ENCODE measurements at places on chromosomes 1 and 21.

- DNase-seq, result no peak
Observed at GRCh38 chr1:154327466-154328317, 2.4 kb downstream of the ATP8B2 start.

DNA sequence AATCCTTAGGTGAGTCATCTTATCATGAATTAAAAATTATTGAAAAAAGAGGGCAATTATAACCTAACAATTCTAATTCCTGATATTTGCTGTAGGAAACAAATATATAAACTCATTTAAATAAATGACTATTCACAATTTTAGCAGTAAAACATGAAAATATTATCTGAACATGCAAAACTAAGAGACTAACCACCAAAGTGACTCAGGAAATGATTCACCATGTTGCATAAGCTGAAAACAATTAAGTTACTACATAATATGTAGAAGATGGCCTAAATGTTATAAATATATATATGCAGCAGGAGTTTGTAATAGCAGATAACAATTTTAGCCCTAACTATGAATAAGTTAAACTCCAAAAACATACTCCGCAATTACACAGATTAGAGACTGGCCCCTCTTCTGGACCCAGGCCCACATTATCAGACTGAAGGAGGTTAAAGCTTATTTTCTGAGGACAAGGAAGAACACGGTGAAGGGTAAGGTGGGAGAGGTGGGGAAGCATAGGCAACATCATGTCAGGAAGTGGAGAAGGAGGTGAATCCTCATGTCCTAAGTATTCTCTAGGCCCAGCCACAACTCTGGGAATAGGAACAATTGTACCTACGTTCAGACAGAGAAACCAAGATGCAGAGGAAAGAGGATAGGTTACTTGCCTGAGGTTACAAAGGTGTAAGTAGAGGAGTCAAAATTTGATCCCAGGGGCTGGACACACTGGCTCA lies 15.6 kb upstream of the AIM2 start:
- no peak for DNase-seq

- DNase-seq, result no peak
Observed at GRCh38 chr1:7621334-7622219, 149.5 kb upstream of the VAMP3 start.

GRCh38 chr1:68016381-68016780 lies 34.0 kb downstream of the DIRAS3 start:
- no peak for DNase-seq

GRCh38 chr1:24463776-24464735 lies 38.6 kb upstream of the RCAN3 start:
- no peak for DNase-seq

DNA sequence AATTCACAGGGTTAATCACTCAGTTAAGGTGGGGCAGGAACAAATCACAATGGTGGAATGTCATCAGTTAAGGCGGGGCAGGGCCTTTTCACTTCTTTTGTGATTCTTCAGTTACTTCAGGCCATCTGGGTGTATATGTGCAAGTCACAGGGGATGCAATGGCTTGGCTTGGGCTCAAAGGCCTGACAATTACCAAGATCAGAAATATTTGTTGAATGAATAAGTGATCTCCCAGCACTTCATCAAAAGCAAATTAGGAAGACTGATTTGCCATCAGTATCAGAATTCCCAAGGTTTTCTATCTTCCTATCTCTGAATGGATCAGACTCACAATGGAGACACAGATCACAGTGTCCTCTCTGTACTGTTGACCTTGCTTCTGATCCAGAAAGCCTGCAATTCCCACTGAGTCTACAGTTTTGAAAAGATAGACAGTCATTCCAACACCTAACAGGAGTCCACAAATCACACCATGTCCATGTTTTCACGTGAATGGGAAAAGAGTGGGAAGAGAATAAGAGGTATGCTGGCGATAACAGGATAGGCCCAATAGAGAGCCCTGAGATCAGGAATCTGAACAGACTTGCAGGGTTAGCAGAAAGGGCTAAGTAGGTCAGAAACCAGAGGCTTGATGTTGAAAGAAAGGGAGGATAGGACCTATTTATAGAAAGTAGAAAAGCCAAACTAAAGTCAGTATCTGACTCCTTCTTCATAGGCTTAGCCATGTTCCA lies 75.3 kb downstream of the KCNK1 start:
- DNase-seq, result no peak

- DNase-seq, result no peak
Observed at GRCh38 chr1:212685429-212685828, 14.2 kb downstream of the BATF3 start.

- peak; percentile 43 for DNase-seq
Observed at GRCh38 chr1:211577819-211578639, 932 bp downstream of the SLC30A1 start.

DNA sequence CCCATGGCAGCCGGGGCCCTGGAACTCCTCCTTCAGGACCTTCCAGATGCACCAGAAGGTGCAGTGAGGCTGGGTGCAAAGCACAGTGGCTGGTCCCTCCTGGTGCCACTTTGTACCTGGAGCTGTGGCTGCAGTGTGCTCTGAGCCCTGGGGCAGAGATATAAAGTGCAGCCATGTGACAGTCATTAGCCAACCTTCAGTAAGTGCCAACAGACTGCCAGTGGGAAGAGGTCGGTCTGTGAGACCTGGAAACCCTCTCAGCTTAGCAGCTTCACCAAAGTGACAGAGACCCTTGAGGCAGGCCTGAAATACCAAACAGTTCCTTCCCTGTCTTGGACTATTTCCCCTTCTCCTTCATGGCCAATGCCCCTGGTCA lies 26.7 kb upstream of the NGF start:
- DNase-seq, result no peak

- DNase-seq, result no peak
Observed at GRCh38 chr1:14817223-14818170, 219.0 kb downstream of the KAZN start.

GRCh38 chr1:23816906-23817305 lies 8.3 kb downstream of the HMGCL start:
- DNase-seq, result no peak

- DNase-seq, result no peak
Observed at GRCh38 chr1:48937732-48938131, 161.0 kb upstream of the BEND5 start.

- DNase-seq, result peak; percentile 56
Observed at GRCh38 chr1:25796811-25797458, 3.1 kb upstream of the SELENON start.

DNA sequence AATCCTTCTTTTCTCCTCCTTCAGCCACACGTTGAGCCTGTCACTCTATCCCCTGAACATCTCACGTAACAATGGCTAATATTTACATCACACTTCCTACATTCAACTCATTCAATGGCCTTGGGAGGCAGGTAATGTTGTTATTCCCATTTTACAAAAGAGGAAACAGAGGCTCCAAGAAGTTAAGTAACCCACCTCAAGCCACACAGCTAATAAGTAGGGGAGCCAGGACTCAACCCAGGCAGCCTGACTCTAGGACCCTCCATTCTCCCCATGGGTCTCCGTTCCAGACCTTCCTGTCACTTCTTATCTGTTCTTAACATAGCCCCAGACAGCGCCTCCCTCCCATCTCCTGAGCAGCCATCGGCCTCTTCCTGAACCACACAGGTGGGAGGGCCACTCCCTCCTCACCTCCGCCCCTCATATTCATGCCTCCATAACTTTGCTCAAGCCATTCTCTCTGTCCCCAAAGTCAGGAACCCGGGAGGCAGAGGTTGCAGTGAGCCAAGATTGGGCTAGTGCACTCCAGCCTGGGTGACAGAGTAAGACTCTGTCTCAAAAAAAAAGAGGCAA lies 2.2 kb downstream of the PADI4 start:
- no peak for DNase-seq

GRCh38 chr1:110083061-110083865 lies 12.8 kb upstream of the ALX3 start:
- no peak for DNase-seq

- DNase-seq, result no peak
Observed at GRCh38 chr1:51924455-51924854, 45.9 kb upstream of the NRDC start.

DNA sequence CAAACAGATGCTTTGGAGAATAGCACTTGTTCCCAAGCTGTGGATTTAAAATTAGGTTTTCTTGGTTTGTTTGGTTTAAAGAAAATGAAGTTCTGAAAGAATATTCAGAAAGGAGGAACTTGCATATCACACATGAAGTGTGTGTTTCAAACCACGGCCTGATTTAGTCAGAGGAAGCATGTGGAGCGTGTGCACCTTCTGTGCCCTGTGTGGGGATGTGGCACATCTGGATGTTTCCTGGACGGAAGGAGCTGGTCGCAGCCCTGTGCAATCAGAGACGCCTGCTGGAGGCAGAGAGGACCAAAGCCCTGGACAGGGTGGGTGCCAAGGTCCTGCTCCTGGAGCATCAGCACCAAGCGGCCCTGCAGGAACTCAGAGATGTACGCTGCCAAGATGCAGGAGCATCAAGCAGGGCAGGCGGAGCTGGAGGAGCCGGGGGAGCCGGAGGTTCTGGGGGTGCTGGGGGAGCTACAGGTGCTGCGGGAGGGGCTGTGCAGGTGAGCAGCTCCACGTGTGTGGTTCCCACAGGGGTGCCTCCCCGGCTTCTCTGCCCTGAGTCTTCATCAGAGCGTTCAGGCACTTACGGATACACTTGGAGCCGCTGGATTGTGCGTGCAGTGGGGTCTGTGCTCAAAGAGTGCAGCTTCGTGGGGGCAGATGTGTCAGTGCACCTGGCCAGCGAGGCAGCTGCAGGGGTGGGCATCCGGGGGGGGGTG lies 45.7 kb downstream of the PCNT start:
- DNase-seq, result no peak

DNA sequence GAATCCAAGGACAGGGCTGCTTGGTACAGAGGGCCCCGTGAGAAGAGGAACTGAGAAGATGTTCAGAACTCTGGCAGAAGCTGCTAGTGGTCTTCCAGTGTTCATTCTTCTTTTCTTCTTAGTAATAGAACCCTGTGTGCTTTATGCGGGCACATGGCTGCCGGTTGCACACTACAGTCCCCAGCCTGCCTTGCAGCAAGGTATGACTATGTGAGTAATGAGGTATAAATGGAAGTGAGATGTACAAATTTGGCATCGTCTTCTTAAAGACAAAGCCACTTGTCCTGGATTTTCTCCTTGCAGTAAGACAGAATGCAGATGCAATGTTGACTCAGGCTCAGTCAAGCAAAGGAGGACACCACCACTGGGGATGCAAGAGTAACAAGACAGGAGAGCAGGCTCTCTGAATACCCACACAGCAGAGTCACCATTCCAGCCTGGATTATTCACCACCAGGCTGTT lies 15.0 kb upstream of the ATP1B1 start:
- no peak for DNase-seq

DNA sequence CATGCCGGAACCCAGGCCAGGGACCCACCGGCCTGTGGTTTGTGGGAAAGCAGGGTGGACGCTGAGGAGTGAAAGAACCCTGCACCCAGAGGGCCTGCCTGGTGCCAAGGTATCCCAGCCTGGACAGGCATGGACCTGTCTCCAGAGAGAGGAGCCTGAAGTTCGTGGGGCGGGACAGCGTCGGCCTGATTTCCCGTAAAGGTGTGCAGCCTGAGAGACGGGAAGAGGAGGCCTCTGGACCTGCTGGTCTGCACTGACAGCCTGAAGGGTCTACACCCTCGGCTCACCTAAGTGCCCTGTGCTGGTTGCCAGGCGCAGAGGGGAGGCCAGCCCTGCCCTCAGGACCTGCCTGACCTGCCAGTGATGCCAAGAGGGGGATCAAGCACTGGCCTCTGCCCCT lies 18.5 kb downstream of the CSF1 start:
- DNase-seq, result no peak

- no peak for DNase-seq
Observed at GRCh38 chr21:29005696-29006095, 13.0 kb upstream of the LTN1 start.

DNA sequence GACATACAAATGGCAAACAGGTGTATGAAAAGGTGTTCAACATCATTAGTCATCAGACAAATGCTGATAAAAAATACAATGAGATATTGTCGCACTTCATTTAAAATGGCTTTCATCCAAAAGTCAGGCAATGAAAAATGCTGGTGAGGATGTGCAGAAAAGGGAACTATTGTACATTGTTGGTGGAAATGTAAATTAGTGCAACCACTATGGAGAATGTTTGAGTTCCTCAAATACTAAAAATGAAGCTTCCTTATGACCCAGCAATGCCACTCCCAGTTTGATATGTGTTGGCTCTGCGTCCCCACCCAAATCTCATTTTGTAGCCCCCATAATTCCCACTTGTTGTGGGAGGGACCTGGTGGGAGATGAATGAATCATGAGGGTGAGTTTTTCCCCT lies 309.7 kb upstream of the ZRANB2 start:
- no peak for DNase-seq

- DNase-seq, result no peak
Observed at GRCh38 chr1:67534627-67535065, 104.4 kb upstream of the SERBP1 start.

GRCh38 chr1:90400131-90400530 lies 317.0 kb downstream of the BARHL2 start:
- no peak for DNase-seq

GRCh38 chr1:246350745-246351144 lies 156.3 kb downstream of the SMYD3 start:
- DNase-seq, result no peak

GRCh38 chr1:109114342-109114674 lies 393 bp downstream of the ELAPOR1 start:
- peak; percentile 27 for DNase-seq

DNA sequence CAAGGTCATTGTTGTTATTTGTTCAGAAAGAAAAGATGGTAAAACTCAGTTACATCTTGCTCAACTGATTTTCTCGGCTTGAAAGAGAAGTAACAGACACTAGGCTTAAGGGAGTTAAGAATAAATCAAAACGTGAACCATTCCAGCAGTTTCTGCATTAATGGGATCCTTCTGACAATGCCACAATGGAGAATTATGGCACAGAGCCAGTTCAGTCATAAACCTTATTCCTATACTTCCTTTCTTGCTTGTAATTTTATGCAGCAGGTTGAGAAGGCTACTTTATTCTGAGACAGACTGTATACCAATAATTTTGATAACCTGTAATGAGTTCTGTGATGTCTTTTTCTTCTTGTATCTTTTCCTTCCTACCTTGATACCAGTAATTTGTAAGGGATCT lies 167.0 kb downstream of the C1orf21 start:
- no peak for DNase-seq

GRCh38 chr1:78104322-78104721 lies 58.6 kb downstream of the GIPC2 start:
- no peak for DNase-seq

GRCh38 chr1:172470149-172470548 lies 26.3 kb upstream of the PIGC start:
- DNase-seq, result no peak

- no peak for DNase-seq
Observed at GRCh38 chr1:27539901-27540861, 50.2 kb upstream of the WASF2 start.

- DNase-seq, result no peak
Observed at GRCh38 chr1:204736836-204737235, 51.3 kb upstream of the LRRN2 start.

DNA sequence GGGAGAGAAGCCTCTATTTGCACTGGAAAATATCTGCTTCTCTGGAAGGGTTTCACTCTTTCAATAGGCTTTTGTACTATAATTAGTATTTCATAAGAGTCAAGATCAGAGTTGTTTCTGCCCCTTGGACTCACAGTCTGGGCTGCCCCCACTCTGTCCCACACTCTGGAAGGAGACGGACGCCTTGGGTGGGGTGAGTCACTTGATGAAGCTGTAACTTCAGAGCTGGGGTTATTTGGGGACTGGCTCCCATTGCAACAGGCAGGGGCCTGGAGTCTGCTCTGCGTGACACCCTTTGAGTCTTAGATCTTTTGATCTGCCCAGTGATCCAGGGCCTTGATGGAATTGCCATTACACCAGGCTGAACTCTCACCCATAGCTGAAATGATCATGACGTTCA lies 4.0 kb upstream of the KCNA10 start:
- no peak for DNase-seq

Measured in anterior cingulate cortex (tissue), 58 donors.